ENCODE measurements at places on chromosomes 7 and 10.
A peak's percentile ranks its signal among the peaks of the same experiment; 100 is the strongest.

- DNase-seq = peak; percentile 54
Observed at GRCh38 chr10:129968853-129969183, 4.7 kb upstream of the EBF3 start.

GRCh38 chr7:100902638-100903037 is 7.0 kb upstream of the ACHE start:
- DNase-seq = no peak

GRCh38 chr10:33107953-33108352 is 149.9 kb upstream of the ITGB1 start:
- no peak for DNase-seq

GRCh38 chr10:67173787-67174186 is 248.0 kb downstream of the LRRTM3 start:
- DNase-seq = no peak

DNA sequence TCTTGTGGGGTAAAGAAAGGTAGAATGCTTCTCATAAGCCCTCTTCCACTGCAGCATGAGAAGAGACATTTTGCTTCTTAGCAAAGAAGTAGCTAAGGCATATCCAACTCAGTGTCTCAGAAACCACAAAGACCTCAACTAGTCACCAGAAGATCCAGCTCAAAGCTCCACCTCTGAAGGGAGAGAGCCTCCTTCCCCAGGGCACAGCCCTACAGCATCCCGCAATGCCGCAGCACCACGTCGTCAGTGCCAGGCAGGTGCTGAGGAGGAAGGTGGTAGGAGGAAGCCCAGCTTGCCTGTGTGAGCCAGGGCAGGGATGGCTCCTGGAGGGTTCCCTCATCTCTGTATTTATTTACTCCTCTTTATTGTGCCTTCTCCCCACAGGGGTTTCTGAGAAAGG is 385.6 kb upstream of the NPVF start:
- DNase-seq = no peak

GRCh38 chr7:101538596-101539459 is 90.3 kb downstream of the MYL10 start:
- DNase-seq = peak; percentile 2

GRCh38 chr7:26398427-26398755 is 106.7 kb downstream of the SNX10 start:
- DNase-seq = no peak

GRCh38 chr7:13322126-13322525 is 634.7 kb downstream of the ARL4A start:
- peak; percentile 34 for DNase-seq

- no peak for DNase-seq
Observed at GRCh38 chr7:71414490-71414889, 282.5 kb downstream of the GALNT17 start.

GRCh38 chr7:14836571-14837189 is 65.9 kb downstream of the DGKB start:
- DNase-seq = peak; percentile 78

DNA sequence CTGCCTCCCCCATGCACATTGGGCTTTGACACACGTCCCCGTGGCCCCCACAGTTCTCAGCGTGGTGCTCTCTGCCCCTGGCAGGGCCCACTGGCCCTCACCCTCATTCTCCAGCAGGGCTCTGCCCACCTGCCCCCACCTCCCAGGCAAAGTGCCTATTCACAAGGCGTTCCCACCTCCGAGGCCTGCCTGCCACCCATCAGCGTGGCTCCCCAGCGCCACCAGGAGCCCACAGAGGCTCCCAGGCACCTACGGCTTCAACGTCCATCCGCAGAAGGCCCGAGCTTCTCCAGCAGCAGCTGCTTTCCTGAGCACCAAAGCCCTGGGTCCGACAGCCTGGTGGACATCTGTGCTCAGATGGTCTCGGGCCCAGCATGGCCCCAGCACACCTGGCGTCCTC is 211.8 kb upstream of the PPP2R2D start:
- DNase-seq = no peak

- no peak for DNase-seq
Observed at GRCh38 chr7:100008525-100008924, 6.9 kb upstream of the ZKSCAN1 start.

GRCh38 chr10:5933909-5934546 is 43.3 kb downstream of the IL15RA start:
- DNase-seq = no peak

DNA sequence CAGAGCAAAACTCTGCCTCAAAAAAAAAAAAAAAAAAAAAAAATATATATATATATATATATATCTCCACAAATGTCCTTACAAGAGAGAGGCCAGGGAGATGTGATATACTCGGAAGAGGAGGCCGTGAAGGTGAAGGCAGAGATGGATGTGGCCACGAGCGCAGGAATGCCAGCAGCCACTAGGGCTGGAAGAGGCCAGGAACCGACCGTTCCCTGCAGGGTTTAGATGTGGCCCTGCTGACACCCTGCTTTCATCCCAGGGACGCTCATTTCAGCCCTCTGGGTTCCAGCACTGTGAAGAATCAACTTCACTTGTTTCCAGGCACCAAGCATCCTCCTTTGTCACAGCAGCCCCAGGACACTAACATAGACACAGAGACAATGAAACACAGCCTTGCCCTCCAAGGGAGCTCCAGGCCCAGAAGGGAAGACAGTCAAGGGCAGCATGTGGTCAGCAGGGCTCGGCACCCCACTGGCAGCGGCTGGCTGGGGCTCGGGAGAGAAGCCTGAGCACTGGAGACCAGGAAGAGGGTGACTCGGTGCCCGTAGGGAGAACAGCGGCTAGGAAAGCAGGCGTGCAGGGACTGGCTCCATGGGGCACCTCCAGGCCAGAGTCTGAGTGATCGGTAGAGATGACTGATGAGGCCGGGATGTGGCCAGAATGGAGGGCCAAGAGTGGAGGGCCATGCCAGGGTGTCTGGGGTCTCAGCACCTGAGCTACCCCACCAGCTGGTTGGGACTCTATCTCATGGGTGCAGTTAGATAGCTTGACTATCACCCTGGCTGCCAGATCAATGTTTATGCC is 7.6 kb downstream of the WDR86 start:
- DNase-seq = no peak

DNA sequence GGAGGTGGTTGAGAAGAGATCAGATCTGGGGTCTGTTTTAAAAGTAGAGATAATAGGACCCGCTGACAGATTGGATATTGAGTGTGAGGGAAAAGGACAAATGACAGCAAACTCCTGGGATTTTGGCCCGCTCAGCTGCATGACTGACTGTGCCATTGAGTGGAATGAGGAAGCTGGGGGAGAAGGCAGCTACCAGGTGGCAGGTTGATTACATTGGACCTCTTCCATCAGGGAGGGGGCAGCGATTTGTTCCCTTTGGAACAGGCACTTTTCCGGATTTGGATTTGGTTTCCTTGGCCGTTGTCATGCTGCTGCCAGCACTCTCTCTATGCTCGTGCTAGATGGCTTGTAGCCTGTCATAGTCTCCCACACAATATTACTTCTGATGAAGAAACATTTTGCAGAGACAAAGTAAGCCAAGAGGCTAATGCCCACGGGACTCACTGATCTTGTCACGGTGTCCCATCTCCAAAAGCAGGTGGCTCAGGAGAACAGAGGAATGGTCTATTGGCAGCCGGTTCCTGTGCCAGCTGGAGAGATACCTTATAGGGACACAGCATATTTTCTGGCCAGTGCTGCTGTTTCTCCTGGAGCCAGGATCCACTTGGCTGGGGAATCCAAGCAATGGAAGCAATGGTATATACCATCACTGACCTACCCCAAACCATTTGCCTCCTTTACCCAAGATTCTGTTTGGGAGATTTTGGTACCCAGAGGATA is 69.1 kb upstream of the WAC start:
- no peak for DNase-seq

GRCh38 chr10:93352638-93353383 is 129.3 kb downstream of the MYOF start:
- DNase-seq = peak; percentile 38

GRCh38 chr7:139695051-139695450 is 82.7 kb downstream of the HIPK2 start:
- DNase-seq = no peak

DNA sequence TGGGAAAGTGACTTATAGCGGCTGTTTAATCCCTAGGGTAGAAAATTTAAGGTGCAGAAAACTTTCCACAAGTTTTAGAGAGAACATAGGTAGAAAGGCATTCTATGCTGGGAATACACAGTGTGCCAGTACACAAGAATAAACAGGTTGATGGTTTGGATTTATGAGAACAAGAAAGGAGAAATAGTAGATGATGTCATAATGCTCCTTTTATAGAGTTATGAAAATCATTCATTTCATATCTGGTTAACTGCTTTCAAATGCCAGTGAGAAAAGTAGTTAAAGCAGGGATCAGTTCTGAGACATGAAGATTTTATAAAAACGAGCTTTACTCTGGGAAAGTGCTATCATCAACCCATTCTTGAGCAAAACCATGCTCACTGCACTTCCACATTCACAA is 311.4 kb downstream of the PARD3 start:
- DNase-seq = no peak

- DNase-seq = no peak
Observed at GRCh38 chr7:101537935-101538595, 91.0 kb downstream of the MYL10 start.
